Motor neuron (in vitro differentiated cells): ENCODE measurements at places on chromosomes 11 and 22. TPM values are rescaled to one million over a fixed set of nuclear protein-coding genes. Genes with fewer than 3 reads are reported as not detected.

DNA sequence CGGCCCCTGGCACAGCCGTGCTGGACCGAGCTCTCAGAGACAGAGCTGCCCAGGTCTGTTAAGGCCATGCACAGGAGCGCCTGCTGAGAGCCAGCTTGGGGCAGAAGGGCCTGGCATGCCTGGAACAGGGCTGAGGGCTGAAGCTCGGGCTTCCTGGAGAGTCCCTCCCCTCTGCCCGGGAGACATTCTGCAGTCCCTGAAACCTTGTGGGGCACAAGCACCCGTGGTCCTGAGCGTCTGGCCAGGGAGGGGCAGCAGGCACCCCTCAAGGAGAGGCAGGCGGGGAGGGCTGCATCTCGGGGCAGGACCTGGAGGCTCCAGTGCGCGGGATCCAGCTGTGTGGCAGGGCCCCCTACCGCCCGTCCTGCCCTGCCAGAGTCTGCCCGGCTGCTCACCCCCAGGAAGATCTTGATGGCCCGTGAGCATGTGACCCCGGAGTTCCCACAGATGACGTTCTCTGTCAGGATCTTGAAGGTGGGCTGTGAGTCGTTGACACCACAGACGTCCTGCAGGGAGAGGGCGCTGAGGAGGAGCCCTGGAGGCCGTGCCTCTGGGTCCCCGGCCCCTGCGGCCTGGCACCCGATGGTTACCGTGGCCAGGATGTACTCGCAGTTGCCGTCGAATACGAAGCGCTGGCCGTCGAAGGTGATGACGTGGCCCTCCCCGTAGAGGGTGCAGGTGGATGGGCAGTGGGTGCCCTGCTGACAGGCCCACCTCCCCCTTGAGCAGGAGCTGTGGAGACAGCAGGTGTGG is 10.9 kb downstream of the MUC6 start:
- no peak for ATAC-seq

DNA sequence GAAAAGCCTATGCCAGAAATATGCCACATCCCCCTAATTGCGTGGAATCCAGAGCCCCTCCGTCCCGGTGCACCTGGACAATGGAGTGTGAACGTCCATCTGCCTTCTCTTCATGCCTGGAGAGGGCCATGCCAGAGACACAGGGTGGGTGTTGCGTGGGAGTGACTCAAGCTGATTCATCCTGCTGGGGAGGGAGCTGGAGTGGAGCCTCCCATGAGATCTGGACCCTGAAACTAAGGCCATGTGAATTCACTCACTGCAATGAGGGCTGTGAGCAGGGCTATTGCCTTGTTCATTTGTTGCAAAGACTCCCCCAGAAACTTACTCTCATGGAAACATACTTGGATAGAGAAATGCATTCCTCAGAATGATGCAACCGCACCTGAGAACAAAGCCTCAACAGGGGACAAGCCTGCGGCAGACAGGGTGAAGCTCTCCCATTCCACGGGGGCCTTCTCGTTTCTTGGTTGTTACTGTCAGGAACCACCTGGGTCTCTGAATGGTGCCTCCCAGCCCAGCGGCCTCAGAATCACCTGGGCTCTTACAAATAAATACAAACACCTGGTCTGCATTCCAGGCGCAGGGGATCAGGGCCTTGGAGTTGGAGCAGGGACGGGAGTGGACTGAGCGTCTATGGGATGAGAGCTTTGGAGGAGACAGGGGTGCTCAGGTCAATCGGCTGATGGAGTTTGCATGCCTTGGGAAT is 1031.2 kb downstream of the BRD1 start:
- no peak for ATAC-seq

Gene OR10A3
- total RNA-seq, result not detected in 2 replicates

Gene IGSF9B
- total RNA-seq, result 32.1 and 77.1 TPM in 2 replicates

GRCh38 chr11:134500621-134501020 is 88.6 kb upstream of the B3GAT1 start:
- no peak for ATAC-seq

GRCh38 chr11:73978576-73979086 is 4.0 kb downstream of the UCP2 start:
- ATAC-seq, result no peak
